T-helper 1 cell (primary cell): ENCODE measurements at places on chromosomes 6 and 20.

DNA sequence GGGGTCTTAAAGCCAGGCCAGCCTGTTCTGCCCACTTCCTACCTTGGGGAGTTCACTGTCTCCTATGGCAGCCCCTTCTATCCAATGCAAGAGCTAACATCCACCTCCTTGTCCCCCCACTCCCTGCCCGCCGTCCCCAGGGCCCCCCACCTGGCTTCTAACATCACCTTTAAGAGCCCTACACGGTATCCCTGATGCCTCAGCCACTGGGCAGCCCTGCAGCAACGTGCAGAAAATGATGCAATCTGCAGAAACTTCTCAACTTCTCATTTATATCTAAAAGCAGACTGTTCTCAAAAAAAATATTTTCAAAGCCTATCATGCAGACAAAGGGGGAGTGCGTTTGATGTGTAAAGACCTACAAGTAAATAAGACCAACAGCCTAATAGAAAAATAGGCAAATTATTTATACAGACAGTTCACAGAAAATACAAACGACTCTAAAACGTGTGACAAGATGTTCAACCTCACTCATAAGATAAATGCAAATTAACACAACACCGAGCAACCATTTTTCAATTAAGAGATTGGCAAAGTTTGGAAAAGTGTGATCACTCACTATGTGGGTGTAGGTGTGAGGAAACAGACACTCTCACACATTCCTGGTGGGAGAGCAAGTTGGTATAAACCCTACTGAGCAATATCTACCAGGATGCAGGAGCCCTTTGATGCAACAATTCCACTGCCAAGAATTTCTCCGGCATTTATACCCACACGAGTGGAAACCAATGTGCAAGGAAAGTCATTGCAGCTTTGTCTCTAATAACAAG is 15.1 kb upstream of the HCK start:
- no peak for DNase-seq

DNA sequence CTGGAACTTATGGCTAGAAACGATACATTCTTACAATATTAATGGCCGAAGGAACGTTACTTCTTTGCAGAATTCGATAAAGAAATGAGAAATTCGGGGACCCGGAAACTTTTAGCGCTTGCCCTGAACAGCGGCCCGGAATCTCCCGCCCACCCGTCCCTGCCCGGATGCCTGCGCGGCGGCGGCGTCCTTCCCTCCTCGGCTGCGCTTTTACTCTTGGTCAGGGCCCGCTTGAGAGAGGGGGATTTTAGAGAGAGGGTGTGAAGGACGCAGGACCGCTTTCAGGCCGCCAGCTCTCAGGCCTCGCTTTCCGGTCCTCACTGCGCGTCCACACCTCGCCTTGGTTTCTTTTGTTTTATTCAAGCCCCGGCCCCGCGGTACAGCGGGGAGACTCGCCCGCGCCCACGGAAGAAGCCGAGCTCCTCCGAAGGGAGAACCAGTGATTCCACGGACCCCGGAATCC is 243.7 kb downstream of the ARID1B start:
- peak; percentile 76 for DNase-seq

DNA sequence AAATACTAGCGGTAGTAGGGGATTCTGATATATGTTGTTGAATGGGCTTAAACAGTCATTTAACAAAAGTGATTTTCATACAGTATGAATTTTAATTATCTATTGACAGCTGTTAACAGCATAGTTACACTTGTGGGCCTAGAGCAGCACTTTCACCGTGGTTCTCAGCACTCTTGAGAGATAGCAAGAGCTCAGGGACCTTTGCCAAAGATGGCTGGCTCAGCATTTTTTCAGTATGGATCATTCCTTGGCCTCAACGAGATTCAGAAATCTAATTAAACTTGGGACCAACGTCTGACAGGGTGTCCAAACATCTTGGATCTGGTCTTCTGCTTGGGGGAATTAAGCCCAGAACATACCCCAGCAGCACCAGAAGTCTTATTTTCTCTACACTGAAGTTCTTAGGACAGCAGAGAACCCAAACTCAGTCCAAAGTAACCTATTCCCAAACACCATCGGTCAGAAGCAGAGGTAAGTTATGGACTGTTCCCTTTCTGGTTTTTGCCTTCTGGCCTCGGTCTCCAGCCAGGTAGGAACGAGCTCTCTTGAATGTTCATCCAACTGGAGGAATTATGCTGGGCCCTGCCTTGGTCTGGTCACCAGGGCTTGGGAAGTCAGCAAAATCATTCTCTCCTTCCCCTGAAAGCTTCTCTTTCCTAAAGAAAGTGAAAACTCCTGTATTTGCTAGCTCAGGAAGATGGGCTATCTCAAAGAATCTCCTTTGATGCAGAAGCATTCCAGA is 25.7 kb downstream of the PRPH2 start:
- no peak for DNase-seq

- no peak for DNase-seq
These were observed 6.0 kb downstream of the SALL4 start for GRCh38 chr20:51796340-51796739.

DNA sequence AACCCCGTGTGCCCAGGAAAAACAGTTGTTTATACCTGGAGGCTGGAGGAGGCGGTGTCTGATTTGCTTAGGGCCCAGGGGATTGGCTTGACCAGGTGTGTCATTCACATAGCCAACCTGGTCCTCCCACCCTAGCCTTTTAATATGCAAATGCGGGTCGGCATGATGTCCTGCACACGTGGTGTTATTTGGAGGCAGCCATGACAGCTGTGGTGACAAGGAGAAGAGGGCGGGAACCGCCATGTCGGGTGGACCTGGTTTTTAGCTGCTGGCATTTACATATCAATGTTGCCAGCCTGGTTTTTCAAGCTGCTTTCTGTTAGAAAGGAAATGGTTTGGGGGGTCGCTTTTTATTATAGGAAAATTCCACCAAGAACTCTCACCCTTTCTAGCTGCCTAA is 291.4 kb upstream of the QKI start:
- DNase-seq = no peak

- DNase-seq = no peak
These were observed 3.0 kb upstream of the IL17A start for GRCh38 chr6:52183131-52183713.

GRCh38 chr20:61808447-61808846 is 257.2 kb downstream of the TAF4 start:
- no peak for DNase-seq

DNA sequence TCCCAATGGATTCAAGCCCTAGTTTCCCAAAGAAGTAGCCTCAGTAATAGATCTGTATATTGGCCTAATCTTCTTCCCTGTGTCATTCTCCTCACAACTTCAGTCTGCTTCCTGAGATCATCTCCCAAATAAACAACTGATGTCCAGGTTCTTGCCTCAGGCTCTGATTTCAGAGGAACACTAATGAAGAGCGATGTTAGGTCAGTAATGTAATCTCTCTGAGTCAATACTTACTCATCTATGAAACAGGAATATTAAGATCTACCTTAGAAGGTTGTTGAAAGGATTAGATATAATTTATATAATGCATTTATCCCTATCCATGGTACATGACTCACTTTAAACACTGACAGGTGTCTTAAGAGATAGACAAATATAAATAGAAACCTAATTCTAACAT is 246.0 kb upstream of the FLRT3 start:
- no peak for DNase-seq

DNA sequence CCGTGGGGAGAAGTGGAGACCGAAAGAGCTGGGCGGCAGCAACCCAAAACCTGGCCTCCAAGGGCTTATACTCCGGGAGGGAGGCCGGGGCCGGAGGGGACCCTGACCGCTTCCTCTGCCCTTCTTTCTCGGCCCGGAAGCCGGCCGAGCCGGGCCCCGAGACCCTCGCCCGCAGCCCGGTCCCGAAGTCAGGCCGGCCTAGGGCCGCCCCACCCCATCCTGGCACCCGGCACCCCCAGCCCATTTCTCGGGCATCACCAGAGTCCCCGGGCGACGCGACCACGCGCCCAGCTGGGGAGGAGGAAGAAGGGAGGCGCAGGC is 572 bp upstream of the ZDHHC14 start:
- no peak for DNase-seq

DNA sequence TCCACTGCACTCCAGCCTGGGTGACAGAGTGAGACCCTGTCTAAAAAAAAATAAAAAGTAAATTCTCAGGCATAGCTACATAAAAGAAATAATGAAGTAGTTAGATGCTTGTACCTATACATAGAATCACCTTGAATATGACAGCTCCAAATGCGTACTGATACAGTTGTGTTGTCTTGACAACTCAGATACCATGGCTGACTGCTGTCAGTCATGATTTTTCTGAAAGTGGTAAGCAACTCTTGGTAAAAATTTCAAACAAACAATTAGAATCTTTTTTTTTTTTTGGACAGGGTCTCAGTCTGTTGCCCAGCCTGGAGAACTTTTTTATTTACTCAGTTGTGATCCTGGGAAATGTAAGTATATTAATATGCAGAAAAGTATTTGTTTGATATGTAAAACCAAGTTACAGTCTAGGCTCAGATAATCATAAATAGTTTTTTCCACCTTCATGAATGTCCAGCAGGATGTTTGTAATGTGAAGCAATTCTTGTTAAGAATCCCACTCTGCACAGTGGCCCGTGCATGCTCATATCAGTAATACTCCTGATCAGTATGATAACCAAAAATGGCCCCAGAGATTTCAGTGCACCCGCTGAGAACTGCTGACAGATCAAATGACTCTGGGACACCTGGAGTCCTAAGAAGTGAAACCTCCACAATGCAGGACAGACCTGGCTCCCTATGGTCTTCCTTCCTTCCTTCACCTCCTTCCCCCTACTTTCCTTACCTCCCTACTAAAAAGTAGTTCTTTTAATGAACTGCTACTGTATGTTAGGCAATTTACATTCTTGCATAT is 14.0 kb upstream of the MAPK13 start:
- no peak for DNase-seq

DNA sequence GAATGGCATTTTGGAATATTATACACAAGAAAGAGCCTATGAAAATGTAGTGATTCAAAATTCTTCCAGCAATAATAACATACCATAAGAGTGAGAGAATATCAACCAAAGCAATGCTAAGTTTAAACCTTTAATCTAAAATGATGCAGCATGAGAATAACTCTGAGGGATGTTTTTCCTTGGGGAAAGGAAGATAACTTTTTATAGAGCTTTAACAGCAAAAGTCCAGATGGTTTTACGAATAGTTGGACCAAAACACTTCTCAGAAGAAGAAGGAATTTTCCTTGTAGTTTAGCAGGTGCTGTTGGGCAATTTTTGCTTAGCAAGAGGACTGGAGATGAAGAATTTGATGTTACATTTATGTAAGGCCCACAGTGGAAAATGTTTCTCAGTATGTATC is 1503.2 kb downstream of the HACE1 start:
- no peak for DNase-seq

DNA sequence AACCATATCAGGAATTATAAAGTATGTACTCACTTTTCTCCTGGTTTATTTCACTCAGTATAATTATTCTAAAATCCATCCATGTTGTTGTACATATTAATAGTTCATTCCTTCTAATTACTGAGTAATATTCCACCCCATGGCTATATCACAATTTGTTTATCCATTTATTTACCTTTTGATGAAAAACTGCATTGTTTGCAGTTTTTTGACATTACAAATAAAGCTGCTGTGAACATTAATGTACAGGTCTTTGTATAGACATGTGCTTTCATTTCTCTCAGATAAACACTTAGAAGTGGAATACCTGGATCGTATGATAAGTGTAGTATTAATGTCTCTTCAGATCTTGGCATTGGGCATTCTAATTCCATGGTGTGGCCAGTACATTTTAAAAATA is 4.2 kb downstream of the SLC17A3 start:
- no peak for DNase-seq
